ENCODE measurements at places on chromosomes 5 and 9. TPM values are rescaled to one million over a fixed set of nuclear protein-coding genes. Genes with fewer than 3 reads are reported as not detected.

PLPP7 gene
- 216 TPM for total RNA-seq

FAM200C gene
- 3.3 TPM for total RNA-seq

MSMP gene
- not detected for total RNA-seq

PPP3R2 gene
- not detected for total RNA-seq

DNA sequence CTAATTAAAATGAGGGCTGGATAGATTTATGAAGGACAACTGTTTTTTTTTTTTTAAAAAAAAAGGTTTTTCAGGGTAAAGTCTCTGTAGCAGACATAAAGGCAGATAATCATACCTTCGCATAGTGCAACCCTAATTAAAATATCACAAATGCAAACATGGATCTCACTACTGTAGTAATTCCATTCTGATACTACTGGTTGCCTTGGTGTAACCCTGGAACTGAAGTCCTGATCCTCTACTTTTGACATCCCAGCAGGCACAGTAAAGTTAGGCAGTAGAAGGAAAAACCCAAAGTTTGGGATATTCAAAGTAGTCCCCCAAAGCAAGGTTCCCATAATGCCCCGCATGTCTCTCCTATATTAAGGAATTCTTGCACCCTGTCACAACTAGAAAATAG is 19.6 kb downstream of the RFX3 start:
- H3K27me3 ChIP-seq, result no peaks in the 10 kb centered on the region
- H3K36me3 ChIP-seq, result no peaks in the 10 kb centered on the region
- DNase-seq, result no peak
- H3K27ac ChIP-seq, result no peak overlapping the region
- peaks cover 11% of the 10 kb centered on the region for H3K4me1 ChIP-seq

- peaks cover 91% of the 10 kb centered on the region for H3K36me3 ChIP-seq
- H3K27ac ChIP-seq, result no peak overlapping the region
- no peaks in the 10 kb centered on the region for H3K27me3 ChIP-seq
- no peak for DNase-seq
- no peaks in the 10 kb centered on the region for H3K4me1 ChIP-seq
These were observed 31.7 kb downstream of the CLTA start for GRCh38 chr9:36222449-36222848.

IL5 gene
- total RNA-seq, result not detected

- no peak overlapping the region for H3K27ac ChIP-seq
- peaks cover 2% of the 10 kb centered on the region for H3K4me1 ChIP-seq
- no peak for DNase-seq
- no peaks in the 10 kb centered on the region for H3K27me3 ChIP-seq
- no peaks in the 10 kb centered on the region for H3K36me3 ChIP-seq
These were observed 26.0 kb upstream of the LIFR start for GRCh38 chr5:38582293-38582974.

DNA sequence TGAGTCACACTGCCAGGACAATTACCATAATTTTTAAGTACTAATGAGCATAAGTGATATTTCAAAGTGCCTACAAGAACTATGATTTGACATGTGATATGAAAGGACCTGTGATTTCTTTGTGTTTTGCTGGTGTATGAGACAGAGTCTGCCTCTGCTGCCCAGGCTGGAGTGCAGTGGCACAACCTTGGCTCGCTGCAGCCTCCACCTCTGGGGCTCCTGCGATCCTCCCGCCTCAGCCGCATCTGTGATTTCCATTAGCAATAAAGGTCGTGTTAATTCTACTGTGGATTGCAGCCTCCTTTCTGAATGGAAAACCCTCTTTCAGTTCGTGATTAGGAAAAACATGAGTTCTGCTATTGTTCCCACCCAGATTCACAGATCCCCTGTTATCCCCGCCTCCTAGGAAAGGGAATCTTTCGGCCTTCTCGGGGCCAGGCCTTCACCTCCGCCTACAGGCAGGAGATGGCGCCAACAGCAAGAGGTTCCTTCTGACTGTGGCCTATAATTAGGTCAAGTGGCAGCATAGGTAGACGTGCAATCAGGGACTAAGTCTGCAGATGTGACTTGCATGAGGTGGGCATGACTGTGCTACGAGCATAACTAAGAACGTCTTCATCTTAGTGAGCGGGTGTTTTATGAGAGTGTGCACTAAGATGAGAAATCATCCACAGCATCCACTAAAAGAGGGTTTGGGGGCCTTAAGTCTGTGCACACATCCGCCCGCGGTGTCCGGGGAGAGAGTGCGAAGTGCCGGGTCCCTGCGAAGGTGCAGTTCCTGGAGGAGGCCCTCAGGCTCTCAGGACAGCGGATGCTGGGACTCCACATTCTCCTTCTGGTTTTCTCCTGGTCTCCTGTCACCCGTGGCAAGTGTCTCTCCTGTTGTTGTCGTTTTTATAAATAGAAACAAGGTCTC is 23.1 kb downstream of the TRIM7 start:
- H3K27ac ChIP-seq, result no peak overlapping the region
- no peaks in the 10 kb centered on the region for H3K4me1 ChIP-seq
- H3K36me3 ChIP-seq, result no peaks in the 10 kb centered on the region
- H3K4me3 ChIP-seq, result no peak overlapping the region
- no peaks in the 10 kb centered on the region for H3K27me3 ChIP-seq

GRCh38 chr9:114811966-114812636 is 6.3 kb upstream of the TNFSF15 start:
- no peaks in the 10 kb centered on the region for H3K27me3 ChIP-seq
- no peak for DNase-seq
- no peaks in the 10 kb centered on the region for H3K36me3 ChIP-seq

DNA sequence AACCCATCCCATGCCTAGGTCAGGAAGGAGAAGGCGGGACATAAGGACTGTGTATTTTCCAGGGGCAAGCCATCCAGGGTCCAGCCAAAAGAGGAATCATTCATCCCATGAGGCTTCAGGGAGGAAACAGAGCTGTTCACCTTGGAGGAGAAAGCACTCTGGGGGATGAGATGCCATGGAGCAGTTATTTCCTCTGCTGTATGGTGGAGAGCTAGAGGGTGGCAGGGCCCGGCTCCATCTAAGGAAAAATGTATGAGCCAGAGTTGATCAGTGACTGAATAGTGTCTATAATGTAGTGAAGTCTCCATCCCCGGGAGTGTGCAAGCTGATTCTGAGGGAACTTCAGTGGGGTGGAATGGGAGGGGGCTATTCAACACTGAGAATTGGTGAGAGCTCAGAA is 8.0 kb downstream of the ENHO start:
- no peaks in the 10 kb centered on the region for H3K36me3 ChIP-seq
- H3K4me3 ChIP-seq, result no peak overlapping the region
- H3K4me1 ChIP-seq, result no peaks in the 10 kb centered on the region
- no peak overlapping the region for H3K27ac ChIP-seq

GRCh38 chr5:90424245-90424644 is 14.7 kb upstream of the CETN3 start:
- no peaks in the 10 kb centered on the region for H3K4me1 ChIP-seq
- no peak overlapping the region for H3K27ac ChIP-seq
- H3K27me3 ChIP-seq, result no peaks in the 10 kb centered on the region
- DNase-seq, result no peak
- H3K36me3 ChIP-seq, result no peaks in the 10 kb centered on the region

DNA sequence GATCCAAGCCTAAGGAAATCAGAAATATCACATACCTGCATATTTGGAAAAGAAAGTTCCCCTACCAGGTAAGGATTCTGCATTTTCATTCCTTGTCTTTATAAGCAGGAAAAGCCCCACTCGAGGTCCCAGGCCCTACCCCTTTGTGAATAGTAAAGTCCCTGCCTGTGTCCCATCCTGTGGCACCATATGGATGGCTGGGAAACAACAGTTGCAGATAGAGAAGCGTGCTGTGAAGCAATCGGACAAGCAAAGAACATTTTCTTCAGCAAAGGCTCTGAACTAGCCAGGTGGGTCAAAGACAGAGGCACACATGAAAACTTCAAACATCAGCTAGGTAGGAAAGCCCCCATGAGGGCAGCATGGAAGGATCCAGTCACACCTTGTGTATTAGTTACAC is 169.3 kb downstream of the NR2F1-AS1 start:
- no peak overlapping the region for H3K27ac ChIP-seq
- no peaks in the 10 kb centered on the region for H3K27me3 ChIP-seq
- no peak overlapping the region for H3K4me3 ChIP-seq
- no peaks in the 10 kb centered on the region for H3K4me1 ChIP-seq
- H3K36me3 ChIP-seq, result no peaks in the 10 kb centered on the region

DNA sequence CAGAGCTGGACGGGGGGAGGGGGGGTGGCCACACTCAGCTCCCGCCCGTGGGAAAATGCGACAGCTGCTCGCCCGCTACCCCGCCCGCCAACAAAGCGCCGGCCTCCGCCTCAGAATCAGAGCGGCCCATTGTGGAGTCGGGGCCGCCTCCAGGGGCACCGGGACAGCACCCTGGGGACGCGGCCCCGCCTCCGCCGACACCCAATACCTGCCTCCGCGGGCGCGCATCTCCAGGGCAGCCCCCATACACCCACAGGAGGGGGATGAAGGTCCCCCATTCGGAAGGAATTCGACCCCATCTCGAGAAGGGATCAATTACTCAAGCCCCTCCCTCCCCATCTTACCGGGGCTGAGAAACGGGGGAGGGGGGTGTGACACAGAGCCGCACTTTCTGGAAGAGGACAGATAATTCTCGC is 1.3 kb downstream of the NOTCH1 start:
- no peak for DNase-seq
- H3K4me3 ChIP-seq, result peak overlapping the region; percentile 87
- peak overlapping the region; percentile 89 for H3K27ac ChIP-seq
- H3K36me3 ChIP-seq, result no peaks in the 10 kb centered on the region

FBXL7 gene
- 16.6 TPM for total RNA-seq

GRCh38 chr5:139696167-139696893 is 48.2 kb downstream of the CXXC5 start:
- H3K4me1 ChIP-seq, result peaks cover 61% of the 10 kb centered on the region
- no peak overlapping the region for H3K4me3 ChIP-seq
- no peak for DNase-seq
- H3K27me3 ChIP-seq, result no peaks in the 10 kb centered on the region

DNA sequence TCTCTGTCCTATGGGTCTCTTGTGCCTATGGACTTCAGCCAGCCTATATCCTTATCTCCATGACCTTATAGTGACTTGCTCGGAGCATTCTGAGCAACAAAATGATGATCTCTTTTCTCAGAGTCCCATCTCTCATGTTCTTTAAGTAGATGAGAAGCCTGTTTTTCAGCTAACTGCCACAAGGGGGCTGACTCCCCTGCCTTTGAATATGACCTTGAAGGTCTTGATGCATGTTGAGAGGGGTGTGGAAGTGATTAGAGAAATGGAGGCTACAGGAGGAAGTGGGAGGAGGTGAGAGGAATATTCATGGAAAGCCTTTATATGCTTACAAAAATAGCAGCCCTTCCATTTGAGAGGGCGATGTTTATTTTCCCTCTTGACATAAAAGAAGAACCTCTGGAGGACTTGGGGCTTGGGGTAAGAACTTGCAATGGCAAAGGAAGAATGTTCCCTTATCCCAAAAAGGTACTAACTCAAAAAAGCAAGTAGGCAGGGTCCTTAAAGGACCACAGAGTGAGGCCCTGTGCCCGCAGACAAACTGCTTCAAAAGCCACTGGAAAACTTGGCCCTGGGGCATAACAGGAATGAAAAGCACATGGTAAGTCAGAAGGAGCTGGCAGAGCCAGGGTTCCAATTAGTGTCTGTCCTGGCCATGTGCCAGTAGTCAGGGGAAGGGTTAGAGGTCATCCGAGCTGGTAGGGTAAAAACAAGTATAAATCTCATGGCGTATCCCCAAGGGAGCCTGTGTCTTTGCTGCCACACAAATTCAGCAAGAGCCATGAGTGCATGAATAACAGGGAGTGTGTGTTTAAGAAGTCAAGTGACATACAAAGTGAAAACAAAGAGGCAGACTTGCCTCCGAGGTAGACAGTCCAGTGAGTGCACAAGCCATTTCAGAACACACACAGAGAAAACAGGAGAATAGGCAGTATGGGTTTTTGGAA is 39.1 kb downstream of the FGD3 start:
- H3K4me1 ChIP-seq, result no peaks in the 10 kb centered on the region
- H3K27me3 ChIP-seq, result no peaks in the 10 kb centered on the region
- H3K36me3 ChIP-seq, result no peaks in the 10 kb centered on the region
- DNase-seq, result no peak
- no peak overlapping the region for H3K4me3 ChIP-seq
- no peak overlapping the region for H3K27ac ChIP-seq

GABRA1 gene
- not detected for total RNA-seq

- no peaks in the 10 kb centered on the region for H3K4me1 ChIP-seq
- no peak for DNase-seq
These were observed 11.3 kb downstream of the ERAP1 start for GRCh38 chr5:96796434-96796833.

BRINP1 gene
- 0.78 TPM for total RNA-seq

DNA sequence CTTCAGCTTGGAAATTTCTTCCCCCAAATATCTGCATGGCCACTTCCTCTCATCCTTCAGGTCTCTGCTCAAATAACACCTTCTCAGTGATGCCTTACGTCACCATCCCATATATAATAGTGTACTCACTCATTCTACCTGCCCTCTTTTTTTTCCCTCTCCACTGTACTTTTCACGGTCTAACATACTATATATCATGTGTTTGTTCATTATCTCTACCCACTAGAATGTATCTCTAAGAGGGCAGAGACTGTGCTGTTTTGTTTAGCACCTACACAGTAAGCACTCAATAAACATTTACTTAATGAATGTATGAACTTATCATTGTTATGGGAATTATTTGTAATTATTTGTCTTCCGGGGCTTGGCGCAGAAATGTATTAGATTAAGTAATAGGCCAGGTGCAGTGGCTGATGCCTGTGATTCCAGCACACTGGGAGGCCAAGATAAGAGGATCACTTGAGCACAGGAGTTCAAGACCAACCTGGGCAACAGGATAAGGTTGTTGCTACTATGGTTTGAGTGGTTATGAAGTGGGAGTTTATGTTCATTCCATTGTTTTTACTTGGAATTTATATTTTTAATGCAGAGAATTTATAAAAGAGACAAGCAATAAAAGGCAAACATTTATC is 6.0 kb upstream of the IL13 start:
- no peak overlapping the region for H3K27ac ChIP-seq
- H3K4me1 ChIP-seq, result no peaks in the 10 kb centered on the region
- no peaks in the 10 kb centered on the region for H3K36me3 ChIP-seq
- H3K27me3 ChIP-seq, result peaks cover 4% of the 10 kb centered on the region
- no peak for DNase-seq

DNA sequence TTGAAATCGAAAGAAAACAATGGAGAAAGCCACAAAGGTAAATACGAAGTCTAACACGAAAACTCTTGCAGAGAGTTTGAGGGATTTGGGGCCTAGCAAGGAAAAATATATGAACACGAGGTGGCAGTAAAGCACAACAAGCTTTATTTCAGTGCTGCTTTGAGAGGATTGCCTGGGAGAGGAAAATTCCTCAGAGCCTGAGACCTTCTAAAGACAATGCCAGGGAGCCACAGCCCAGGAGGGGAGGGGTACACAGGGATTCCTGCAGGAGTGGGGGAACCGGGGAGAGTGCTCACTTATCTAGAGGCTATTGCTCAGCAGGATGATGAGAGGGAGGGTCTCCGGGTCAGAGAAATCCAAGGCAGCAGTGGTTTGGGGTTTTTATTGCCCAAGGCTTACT is 134.9 kb upstream of the ADCY2 start:
- no peak for DNase-seq
- H3K27me3 ChIP-seq, result no peaks in the 10 kb centered on the region
- H3K36me3 ChIP-seq, result no peaks in the 10 kb centered on the region
- H3K27ac ChIP-seq, result no peak overlapping the region
